ENCODE measurements at places on chromosomes 12 and 14.
A peak's percentile ranks its signal among the peaks of the same experiment; 100 is the strongest.

- no peak for DNase-seq
Measured at GRCh38 chr14:21300892-21301291, 21.0 kb downstream of the RPGRIP1 start.

DNA sequence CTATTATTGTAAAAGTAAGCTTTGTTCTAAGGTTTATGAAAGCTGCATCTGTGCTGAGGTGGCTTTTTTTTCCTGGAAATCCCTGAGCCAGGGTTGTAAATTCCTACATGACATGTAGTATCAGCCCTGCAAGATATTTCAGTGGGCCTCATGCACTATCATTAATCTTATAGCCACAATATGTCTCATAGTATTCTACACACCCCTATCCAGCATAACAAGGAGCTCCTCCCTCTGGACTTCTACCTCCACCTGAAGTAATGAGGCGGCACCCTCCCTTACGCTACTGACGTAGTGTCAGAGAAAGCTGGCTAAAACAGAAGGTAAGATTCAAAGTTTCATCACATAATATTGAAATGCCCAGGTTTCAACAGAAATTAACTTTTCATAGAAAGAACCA is 35.5 kb downstream of the SLC5A8 start:
- DNase-seq: no peak

DNA sequence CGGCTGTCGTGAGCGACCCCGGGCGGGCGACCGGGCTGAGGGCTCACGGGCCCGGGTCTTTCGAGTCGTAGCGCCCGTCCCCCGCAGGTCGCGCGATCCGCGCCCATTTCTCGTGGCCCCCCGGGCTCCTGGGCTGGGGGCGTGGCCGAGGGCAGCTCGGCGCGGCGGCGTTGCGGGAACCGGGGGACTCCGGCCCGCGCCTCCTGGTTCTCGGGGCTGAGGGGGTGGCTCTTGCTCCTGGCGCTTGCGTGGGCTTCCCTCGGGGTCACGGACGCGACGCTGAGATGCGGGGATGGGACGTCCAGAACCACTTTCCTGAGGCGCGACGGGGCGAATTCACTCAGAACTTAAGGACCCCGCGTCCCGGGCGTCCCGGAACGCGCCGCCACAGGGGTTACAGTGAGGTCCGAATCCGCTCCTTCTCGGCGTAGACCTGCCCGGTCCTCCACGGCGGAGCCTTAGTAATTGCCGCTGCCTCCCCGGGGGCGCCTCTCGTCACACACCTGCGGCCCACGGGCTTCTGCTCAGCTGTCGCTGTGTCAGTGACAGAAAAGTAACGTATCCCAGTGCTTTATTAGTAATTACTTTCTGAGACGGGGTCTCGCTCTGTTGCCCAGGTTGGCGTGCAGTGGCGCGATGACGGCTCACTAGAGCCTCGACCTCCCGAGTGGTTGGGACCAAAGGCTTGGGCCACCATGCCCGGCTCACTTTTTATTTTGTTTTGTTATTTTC is 606 bp downstream of the EP400 start:
- no peak for DNase-seq

GRCh38 chr12:25276199-25276937 is 25.6 kb upstream of the KRAS start:
- DNase-seq: peak; percentile 21
